ENCODE measurements at places on chromosomes 5 and 9. TPM values are rescaled to one million over a fixed set of nuclear protein-coding genes. Genes with fewer than 3 reads are reported as not detected.

DPH7 gene
- 47.6 TPM for polyA plus RNA-seq

CAVIN4 gene
- 3.3 TPM for polyA plus RNA-seq

RFK gene
- polyA plus RNA-seq = 89.6 TPM

ITK gene
- polyA plus RNA-seq = 0.51 TPM

DOCK2 gene
- 5.8 TPM for polyA plus RNA-seq

PTPRD gene
- 190 TPM for polyA plus RNA-seq

ABCA1 gene
- polyA plus RNA-seq = 17.1 TPM

CCIN gene
- 0.41 TPM for polyA plus RNA-seq

TEX48 gene
- polyA plus RNA-seq = not detected

ANKS6 gene
- polyA plus RNA-seq = 31.3 TPM

PPP3R2 gene
- 0.55 TPM for polyA plus RNA-seq

FST gene
- 2.7 TPM for polyA plus RNA-seq

TAF1L gene
- 0.09 TPM for polyA plus RNA-seq

INSL4 gene
- polyA plus RNA-seq = not detected

CCL21 gene
- not detected for polyA plus RNA-seq

ZNF79 gene
- 5.3 TPM for polyA plus RNA-seq

SLC45A2 gene
- polyA plus RNA-seq = 0.56 TPM

HAVCR2 gene
- 8.5 TPM for polyA plus RNA-seq

- no peak for DNase-seq
These were observed 109.6 kb downstream of the ZCCHC7 start for GRCh38 chr9:37229882-37230482.

- no peak for DNase-seq
These were observed 180.3 kb downstream of the C9orf152 start for GRCh38 chr9:110027671-110028081.

- DNase-seq = no peak
These were observed 188.9 kb downstream of the ARHGAP26 start for GRCh38 chr5:142958944-142959682.

GRCh38 chr5:1336749-1337488 lies 8.0 kb downstream of the CLPTM1L start:
- DNase-seq = no peak

- no peak for DNase-seq
These were observed 88.5 kb downstream of the PSD2 start for GRCh38 chr5:139884144-139884543.

GRCh38 chr9:79616971-79617370 lies 45.2 kb downstream of the TLE4 start:
- DNase-seq = no peak

- no peak for DNase-seq
These were observed 818.8 kb upstream of the WWC1 start for GRCh38 chr5:167472566-167473108.

- DNase-seq = no peak
These were observed 183.7 kb downstream of the GLIS3 start for GRCh38 chr9:4116071-4116581.

GRCh38 chr5:91018200-91018599 lies 364.9 kb downstream of the ARRDC3 start:
- DNase-seq = no peak

DNA sequence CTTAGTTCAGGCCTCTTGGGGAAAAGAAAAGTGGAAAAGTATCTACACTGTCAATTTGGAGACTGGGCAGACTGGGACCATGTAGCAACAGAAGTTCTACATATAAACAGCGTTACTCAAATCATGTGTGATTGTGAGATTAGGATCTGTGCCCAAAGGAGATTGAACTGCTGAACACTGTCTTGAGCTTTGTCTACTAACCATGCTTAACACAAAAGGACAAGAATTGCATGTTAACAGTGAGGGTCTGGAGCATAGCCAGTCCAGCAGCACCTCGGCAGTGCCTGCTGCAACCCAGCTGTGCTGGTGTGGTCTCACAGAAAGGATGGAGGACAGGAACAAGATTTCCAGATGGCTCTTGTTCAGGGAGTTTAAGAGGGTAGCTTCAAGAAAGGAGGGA lies 5.7 kb downstream of the PAM start:
- DNase-seq = no peak

DNA sequence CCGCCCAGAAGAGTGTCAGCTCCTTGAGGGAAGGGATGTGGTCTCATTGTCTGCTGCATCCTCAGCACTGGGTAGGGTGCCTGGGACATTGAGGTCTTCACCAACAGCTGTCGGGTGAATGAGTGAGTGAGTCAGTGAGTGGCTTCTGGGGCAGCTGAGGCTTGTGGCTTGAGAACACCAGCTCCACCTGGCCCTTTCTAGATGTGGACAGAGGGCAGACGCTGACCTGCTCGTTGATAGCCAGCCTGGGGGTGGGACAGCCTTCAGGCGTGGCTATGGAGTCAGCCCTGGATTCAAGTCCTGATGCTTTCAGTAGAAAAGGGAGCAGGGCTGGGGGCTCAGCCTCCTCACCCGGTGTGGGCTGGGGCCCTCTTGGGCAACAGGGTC lies 215.1 kb downstream of the C9orf50 start:
- DNase-seq = no peak

DNA sequence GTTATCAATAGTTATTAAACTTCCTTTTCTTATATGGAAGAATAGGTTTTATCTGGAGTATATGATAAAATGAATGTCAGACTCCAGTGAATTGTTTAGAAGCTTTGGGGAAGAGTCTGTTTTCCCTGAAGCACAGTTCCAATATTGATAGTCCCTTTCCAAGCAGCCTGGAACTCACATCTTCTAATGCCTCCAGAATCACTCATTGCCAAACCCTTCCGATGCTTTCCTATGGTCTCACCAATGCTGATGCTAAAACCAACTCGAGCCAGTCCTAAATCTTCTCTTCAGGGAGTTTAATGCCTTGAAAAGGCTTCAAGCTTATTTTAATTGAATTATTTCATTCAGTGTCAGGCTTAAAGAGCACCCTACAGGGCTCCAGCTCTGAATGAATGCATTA lies 121.2 kb downstream of the PTTG1 start:
- no peak for DNase-seq

- no peak for DNase-seq
These were observed 893.5 kb upstream of the EDIL3 start for GRCh38 chr5:85278193-85278592.

DNA sequence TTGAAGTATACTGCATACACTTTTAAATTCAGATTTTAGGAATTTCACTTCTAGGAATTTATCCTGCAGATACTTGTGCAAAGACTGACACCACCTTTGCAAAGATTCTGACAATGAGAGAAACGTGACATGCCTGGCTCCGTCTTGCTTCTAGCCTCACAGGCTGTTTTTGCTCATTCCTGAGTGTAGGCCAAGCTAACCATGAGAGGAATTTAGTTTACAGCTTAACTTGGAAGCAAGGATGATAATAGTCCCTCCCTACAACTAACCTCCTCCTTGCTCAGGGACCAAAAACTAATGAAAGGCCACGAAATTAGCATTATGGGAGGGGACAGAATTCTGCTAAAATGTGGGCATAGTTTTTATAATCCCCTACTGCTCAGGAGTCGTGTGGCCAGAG lies 31.1 kb downstream of the C5orf22 start:
- no peak for DNase-seq

DNA sequence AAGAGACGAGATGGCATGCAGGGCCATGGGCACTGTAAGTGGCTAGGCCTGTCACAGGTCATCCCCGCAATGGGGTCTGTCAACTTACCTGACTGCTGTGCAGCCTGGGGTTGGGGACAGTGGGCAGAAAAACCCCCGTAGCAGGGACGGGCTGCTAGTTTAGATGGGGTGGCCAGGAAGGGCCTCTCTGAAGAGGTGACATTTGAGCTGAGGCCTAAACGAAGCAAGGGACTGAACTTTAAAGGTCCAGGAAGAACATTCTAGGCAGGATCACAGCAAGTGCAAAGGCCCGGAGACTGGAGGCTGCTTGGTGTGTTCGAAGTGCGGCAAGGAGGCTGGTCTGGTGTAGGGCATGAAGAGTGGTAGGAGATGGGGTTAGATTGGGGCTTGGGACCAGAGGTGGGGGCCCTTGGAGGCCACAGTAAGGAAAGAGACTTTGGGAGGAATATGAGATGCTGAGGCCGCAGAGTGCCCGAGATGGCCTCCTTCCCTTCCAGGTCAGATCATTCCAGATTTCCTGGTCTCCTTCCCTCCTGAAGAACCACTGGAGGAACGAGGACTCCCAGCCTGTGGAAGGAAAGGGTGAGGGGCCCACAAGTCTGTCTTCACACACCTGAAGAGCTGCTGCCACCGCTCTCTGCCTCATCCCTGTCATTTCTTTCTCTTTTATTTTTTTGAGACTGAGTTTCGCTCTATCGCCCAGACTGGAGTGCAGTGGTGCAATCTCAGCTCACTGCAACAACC lies 37.9 kb upstream of the SH3PXD2B start:
- no peak for DNase-seq

DNA sequence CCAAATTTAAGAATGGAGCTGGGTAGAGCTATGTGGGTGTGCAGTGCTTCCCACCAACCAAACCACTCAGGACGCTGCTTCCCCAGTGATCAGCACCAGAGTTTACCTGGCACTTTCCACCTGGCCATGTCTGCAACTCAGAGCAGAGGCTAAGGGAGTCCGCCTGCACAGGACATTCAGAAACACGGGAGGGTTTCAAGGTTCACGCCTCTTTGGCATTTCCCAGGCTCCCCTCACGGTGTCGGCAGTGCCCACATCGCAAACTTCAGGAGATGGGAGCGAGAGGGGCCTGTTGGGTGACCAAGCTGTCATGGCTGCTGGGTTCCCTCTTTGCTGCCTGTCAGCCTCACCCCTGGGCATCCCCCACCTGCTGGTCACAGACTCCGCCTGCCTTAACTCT lies 161.5 kb downstream of the NXNL2 start:
- DNase-seq = no peak

- DNase-seq = no peak
These were observed 12.8 kb downstream of the IQGAP2 start for GRCh38 chr5:76415855-76416254.

GRCh38 chr5:6902597-6902996 lies 189.4 kb downstream of the TENT4A start:
- no peak for DNase-seq

DNA sequence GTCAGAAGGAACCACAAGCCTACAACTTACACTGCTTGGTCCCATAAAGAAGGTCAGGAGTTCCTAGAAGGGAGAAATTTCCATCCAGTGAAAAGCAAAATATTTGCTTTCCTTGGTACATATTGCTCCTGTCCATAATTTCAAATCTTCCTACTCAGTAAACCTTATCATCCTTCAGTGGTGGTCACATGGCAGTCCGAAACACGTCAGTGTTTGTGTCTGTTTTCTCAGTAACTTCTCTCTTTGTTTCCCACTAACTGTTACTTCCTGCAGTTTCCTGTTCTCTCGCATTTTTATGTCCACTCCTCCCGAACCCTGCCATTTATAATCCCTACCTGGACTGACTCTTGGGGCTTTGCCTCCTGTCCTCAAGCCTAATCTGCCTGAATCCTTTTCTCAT lies 129.1 kb downstream of the FANCC start:
- DNase-seq = peak; percentile 16

GRCh38 chr9:135887585-135888050 lies 19.7 kb downstream of the CAMSAP1 start:
- no peak for DNase-seq

- no peak for DNase-seq
These were observed 47.8 kb downstream of the ERGIC1 start for GRCh38 chr5:172881691-172882370.

DNA sequence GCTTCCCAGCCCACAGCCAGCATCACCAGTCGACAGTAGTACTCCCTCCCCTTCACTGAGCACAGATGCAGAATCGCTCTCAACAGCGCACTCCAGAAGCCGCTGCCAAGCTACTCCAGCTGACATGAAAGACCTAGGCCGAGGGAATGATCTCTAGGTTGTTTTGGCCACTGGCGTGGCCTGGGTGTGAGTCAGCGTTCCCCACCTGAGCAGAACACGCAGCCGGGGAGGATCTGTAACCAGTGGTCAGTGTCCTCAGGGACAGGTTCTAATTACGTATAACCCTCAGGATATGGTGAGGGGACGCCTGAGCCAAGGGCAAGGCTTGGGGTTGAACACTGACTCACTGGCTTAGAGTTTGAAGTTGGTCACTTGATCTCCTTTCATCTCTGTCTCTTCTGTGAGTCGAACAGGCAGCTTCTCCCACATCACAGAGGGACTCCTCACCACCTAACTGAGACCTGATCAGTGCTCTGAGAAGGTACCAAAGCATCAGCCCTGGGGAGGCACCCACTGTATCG lies 76.9 kb upstream of the IL17B start:
- no peak for DNase-seq

DNA sequence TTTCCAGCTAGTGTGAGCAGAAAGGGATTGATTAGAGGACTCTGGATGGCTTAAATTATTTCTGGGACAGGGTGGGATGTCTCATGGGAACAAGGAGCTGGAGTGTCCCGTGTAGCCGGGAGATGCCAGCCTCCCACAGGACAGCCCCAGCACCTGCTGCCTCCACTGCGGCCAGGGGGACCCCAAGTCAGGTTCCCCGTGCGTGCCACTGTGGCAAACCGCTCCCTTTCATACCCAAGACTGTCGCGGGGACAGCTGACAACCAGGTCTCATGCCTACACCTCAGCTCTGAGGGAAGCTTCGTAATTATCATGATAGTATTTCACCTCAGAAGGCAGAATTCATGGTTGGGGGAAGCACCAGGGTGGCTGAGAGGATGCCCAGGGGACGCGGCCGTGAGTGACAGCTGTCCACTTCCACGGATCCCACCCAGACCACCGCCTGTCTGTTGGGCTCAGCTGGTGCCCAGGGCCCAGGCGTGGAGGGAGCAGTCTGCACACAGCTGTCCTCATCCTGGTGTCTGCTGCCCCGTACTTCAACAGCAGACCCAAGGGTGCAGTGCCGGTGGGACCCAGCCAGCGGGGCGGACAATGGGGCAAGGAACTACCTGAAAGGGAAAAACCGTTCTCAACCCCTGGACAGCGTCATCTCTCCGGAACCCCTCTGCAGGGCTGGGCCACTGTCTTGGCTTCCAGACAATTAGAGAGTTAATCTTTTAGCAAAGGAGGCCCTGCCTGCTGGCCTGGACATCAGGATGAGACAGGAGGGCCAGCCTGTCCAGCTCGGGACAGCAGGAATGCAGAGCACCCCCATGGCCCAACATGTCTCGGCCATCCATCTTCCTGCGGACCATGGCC lies 166.9 kb downstream of the OLFM1 start:
- DNase-seq = no peak

- DNase-seq = no peak
These were observed 78.1 kb downstream of the CFAP95 start for GRCh38 chr9:69898714-69899209.

- no peak for DNase-seq
These were observed 48.2 kb downstream of the FAM240B start for GRCh38 chr9:38671748-38672147.

GRCh38 chr5:96381526-96381925 lies 51.5 kb downstream of the PCSK1 start:
- no peak for DNase-seq

DNA sequence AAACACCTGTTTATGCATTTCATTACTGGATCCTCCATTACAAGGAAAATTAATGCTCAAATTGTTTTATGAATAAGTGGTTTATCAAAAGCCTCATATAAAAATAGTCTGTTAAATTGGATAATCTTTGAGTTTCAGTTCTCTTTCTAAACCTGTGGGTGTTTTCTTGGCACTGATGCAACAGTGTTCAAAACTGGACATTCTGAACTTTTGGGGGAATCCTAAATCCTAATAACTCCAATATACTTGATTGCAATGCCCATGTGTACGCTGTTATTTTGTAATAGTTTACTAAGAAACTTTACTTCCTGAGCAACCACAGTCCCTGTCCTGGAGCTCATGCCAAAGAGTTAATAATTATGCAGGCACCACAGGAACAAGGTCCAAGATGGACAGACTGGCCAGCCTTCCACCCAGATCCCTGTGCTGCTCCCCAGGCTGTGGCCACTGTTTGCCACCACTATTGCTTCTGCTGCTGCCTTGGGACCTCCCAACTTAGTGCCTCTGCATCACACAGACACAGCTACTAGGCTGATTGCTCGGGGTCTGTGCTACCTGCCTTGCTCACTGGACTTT lies 14.0 kb downstream of the IRGM start:
- no peak for DNase-seq
